ENCODE measurements at places on chromosomes 3 and 15. TPM values are rescaled to one million over a fixed set of nuclear protein-coding genes. Genes with fewer than 3 reads are reported as not detected.

DNA sequence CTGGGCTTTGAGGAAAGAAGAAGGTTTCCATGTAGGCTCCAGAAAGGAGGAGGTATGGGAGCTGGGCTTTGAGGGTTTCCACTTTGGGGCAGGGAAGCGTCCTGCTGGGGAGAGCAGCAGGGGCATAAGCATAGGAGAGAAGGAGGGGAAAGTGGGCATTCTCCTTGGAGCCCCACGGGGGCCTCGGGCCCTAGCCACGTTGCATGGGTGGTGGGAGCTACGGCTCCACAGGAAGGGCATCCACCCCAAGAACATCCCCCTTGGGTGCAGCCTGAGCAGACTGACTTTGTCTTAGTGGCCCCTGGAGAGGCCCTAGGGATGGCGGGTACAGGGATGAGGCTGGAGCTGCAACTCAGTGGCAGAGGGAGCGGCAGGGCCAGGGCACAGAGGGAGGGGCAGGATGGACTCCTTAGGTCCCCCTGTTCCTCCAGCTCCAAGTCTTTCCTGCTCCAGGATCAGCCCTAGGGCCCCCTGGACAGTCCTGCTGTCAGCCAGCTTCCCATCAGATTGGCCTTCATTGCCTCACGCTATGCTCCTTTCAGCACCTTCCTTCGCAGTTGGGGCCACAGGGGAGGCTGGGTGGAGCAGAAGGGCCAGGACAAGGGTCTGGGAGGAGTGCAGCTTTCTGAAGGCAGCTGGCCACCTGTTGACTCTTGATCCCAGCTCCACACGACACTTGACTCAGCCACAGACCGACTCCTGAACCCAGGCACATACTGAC is 22.9 kb downstream of the PRR20G start:
- no peak for DNase-seq

The CYP1A2 gene
- not detected for total RNA-seq

DNA sequence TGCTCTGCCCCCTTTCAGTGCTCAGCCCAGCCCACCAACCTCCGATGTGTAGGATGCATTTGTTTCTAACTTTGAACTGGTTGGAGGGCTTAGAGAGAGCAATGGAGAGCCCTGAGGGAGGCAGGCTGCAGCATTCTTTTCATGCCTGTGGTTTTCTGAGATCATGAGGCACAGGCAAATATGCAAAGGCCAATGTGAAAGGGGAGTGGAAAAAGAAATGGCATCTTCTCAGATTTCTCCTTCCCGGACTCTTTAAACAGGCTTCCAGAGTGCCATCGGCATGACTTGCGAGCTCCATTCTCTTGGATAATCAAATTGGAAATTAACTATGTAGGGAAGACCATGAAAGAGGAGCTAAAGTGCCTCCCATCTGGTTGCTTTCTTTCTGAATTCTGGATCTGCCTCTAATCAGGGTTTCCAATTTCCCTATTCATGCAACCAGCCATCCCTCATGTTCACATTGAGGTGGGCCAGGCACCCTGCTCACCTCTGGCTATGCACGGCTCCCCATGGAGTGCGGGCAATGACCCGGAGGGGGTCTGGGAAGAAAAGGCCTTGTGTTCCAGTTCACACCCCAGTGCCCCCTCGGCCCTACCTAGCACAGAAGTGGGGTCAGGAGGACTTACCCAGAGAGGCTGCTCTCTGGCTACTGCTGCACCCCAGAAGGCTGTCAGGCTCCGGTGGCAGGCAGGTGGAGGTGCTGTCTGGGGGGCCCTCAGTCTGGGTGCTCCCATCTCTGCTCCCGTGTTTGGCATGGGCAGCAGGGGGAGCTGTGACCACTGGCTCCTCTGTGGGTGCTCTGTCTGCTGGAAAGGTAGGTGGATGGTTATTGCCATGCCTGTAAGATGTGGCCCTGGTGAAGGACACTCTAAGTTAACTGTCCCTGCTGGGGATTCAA is 16.1 kb downstream of the AMOTL2 start:
- no peak for DNase-seq

The ADGRG7 gene
- total RNA-seq = not detected

The NKTR gene
- 35.8 TPM for total RNA-seq

- peak; percentile 86 for DNase-seq
These were observed 15.6 kb downstream of the FRMD4B start for GRCh38 chr3:69370156-69370883.

The SLC22A14 gene
- not detected for total RNA-seq

DNA sequence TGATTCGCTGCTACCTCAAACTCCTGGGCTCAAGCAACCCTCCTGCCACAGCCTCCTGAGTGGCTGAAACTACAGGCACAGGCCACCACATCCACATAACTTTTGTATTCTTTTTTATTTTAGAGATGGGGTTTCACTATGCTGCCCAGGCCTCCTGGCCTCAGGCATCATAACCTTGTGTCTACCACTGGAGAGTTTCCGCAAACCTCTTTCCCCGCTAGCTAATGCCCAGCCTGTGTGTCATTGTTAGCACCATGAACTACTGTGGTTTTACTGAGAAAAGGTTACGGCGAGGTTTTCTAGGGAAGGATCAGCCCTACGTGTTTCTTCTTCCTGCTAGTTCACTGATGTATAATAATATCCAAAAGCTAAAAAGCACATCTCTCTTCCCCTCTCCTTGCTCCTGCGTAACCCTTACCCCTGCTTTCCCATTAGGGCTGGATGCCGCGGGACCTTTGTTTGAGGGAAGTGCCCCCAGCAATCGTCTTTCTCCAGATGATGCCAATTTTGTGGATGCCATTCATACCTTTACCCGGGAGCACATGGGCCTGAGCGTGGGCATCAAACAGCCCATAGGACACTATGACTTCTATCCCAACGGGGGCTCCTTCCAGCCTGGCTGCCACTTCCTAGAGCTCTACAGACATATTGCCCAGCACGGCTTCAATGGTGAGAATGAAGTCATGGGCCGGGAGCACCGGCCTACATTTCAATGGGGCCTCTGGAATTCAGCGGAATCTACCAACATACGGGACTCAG is 113.7 kb downstream of the LIPC start:
- DNase-seq = no peak

The GOLGA8T gene
- not detected for total RNA-seq

DNA sequence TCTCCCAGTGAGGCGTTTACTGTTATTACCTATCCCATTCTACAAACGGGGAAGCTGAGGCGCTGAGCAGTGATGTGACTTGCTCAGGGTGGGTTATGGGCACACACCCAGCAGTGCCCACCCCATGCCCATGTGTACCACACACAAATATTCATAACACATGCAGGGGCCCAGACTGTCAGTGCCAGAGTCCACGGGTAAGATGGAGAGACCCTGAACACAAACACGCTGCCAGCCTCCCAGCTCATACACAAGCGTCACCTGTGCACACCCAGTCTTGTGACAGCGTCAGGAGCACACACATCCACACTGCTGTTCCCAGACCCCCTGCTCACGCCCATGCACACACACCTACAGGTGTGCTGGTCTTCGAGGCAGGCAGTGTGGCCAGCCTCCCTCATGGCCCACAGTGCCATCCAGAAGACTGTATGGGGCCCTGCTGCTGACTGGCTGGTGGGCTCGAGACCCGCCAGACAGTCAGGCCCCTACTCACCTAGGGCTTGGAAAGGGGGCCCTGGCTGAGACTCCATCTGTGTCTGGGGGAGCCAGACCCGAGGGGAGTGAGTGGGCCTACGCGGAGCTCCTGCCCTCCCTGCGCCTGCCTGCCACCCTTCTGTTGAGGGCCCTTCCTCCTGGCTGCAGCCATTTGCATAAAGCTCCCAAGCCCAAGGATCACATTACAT is 39.4 kb downstream of the DNAJB8 start:
- DNase-seq = no peak

- no peak for DNase-seq
These were observed 105.3 kb downstream of the SNRK start for GRCh38 chr3:43391621-43392020.

GRCh38 chr15:78063970-78064385 is 13.5 kb downstream of the TBC1D2B start:
- no peak for DNase-seq

DNA sequence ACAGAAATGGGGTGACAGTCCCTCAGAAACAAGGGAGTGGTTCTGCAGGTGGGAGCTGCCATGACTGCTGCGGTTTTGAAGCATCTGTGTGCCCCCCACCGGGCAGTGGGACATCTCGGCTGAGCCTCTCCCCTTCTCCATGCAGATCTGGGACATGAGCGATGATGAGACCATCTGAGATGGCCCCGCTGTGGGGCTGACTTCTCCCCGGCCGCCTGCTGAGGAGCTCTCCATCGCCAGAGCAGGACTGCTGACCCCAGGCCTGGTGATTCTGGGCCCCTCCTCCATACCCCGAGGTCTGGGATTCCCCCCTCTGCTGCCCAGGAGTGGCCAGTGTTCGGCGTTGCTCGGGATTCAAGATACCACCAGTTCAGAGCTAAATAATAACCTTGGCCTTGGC is 89.0 kb downstream of the VGLL4 start:
- no peak for DNase-seq

- no peak for DNase-seq
These were observed 53.5 kb upstream of the PCSK6 start for GRCh38 chr15:101543026-101543390.

The ASB14 gene
- 0.26 TPM for total RNA-seq

- no peak for DNase-seq
These were observed 317.5 kb upstream of the CNTN6 start for GRCh38 chr3:775178-775880.

GRCh38 chr15:90660195-90660998 is 56.7 kb upstream of the BLM start:
- DNase-seq = peak; percentile 88

DNA sequence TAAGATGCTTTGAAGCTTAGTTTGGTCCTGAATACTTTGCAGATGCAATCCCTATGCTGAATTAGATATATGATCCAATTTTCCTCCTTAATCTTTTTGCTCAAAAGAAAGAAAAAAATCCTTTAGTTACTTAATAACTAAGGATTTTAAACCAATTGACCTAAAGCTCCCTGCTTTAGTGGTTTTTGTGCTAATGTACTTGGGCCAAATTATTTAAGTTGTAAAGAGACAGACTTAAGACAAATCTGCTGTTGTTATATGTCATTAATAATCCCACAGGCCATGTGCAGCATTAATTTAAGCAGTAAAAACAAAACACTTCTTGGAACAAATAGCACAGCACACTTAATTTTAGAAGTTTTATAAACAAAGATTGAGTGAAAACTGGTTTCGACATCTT is 776.1 kb upstream of the SEMA6D start:
- DNase-seq = no peak

GRCh38 chr15:33234020-33234461 is 39.5 kb upstream of the FMN1 start:
- no peak for DNase-seq

GRCh38 chr15:65087873-65088642 is 11.5 kb downstream of the KBTBD13 start:
- peak; percentile 88 for DNase-seq

DNA sequence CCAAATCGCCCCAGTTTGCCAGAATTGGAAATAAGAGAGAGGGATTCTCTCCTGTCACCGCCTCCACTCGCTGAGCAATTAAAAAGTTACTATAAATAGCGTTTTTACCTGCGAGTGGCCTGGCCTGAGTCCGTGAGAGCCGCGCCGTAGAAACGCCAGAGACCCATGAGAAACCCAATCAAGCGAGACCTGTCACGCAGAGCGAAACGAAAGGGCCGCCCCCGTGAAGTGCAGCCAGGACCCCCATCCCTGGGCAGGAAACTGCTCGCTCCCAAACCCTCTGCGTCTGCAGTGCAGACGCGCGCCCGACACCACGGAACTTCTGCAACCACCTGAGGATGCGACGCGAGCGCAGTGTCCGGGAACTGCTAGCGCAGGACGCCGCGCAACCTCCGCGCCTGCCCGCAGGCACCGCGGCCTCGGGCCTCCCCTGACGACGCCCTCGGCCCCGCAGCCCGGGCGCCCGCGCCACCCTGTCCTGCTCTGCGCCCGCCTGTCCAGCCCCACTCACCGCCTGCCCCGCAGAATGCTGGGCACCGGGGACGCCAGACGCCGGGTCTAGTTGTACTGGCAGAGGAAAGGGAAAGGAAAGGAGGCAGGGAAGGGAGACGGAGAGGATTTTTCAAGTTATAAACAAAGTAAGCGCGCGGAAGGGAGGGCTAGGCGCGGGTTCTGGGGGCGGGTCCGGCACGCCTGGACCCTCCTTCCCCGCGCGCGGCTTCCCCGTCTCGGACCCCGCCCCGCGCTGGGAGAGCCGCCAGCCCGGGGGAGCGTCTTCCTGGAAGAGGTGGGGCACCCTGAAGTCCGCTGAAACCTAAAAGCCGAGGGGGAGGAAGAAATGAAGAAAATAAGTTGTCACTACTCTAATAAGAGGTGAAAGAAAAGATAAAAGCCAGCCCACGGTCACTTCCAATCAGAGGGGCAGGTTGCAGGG is at the start of gene PLSCR4:
PLSCR4 (minus strand) TSS at position 657 of the 934 bp plus-strand sequence. CDS start 29,034 bp downstream, outside the sequence.
- DNase-seq = peak; percentile 96

The SPESP1 gene
- 5.3 TPM for total RNA-seq

DNA sequence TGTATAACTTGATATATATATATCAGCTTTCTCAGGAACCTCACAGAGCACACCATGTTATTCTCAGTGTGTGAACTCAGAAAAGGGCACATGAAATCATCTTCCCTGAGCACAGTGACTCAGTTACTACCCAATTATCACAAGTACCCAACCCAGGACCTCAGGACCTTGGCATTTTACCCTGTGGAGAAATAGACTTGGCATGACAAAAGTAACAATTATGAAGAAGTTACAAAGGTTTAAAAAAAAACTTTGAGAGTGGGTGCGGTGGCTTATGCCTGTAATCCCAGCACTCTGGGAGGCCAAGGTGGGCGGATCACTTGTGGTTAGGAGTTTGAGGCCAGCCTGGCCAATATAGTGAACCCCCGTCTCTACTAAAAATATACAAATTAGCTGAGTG is 52.4 kb downstream of the ONECUT1 start:
- DNase-seq = no peak

GRCh38 chr15:84821501-84822021 is 4.4 kb downstream of the ALPK3 start:
- DNase-seq = peak; percentile 72

The C3orf80 gene
- total RNA-seq = 0.40 TPM

The SPPL2A gene
- total RNA-seq = 116 TPM

The TEX55 gene
- not detected for total RNA-seq

GRCh38 chr15:59532770-59533379 is 78.7 kb upstream of the GCNT3 start:
- DNase-seq = no peak

DNA sequence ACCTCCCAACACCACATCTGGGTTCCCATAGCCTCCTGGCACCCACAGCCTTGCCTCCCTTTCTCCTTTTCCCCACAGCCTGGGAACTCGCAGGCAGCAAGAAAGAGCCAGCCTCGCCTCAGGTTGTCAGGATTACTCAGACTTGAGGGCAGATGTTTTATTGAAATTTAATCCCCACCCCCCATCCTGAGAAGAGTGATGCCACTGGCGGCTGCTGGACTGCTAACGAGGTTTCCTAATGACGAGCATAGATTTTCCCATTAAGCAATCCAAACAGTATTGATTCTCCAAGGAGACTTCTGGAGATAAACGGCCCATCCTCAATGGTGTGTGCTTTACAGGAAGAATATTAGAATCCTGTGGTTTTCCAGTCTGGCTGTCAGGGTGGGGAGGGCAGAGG is 13.7 kb downstream of the SHF start:
- no peak for DNase-seq

The NR2F2 gene
- 68.6 TPM for total RNA-seq

The LYZL4 gene
- total RNA-seq = not detected

The LMAN1L gene
- 151 TPM for total RNA-seq

The NEK10 gene
- 9.8 TPM for total RNA-seq

All from right cardiac atrium (tissue), 5 donors.